ENCODE measurements at places on chromosomes 3 and 15.

GRCh38 chr15:90859234-90860131 is 8.9 kb upstream of the FURIN start:
- peak; percentile 5 for DNase-seq

GRCh38 chr3:14764331-14765059 is 54.3 kb upstream of the FGD5 start:
- DNase-seq = peak; percentile 15

GRCh38 chr3:32508711-32509110 is 6.1 kb upstream of the CMTM6 start:
- DNase-seq = no peak

GRCh38 chr15:77975332-77976094 is 102.0 kb downstream of the TBC1D2B start:
- DNase-seq = no peak

GRCh38 chr3:116399701-116400226 is 45.5 kb downstream of the LSAMP start:
- DNase-seq = no peak

GRCh38 chr3:82085851-82086475 is 324.5 kb upstream of the GBE1 start:
- no peak for DNase-seq

- DNase-seq = peak; percentile 36
Measured at GRCh38 chr3:172692751-172693338, 18.0 kb downstream of the NCEH1 start.

- DNase-seq = peak; percentile 10
Measured at GRCh38 chr3:139555249-139555648, 15.7 kb upstream of the RBP1 start.

GRCh38 chr3:113169891-113170452 is 41.4 kb upstream of the BOC start:
- DNase-seq = no peak

DNA sequence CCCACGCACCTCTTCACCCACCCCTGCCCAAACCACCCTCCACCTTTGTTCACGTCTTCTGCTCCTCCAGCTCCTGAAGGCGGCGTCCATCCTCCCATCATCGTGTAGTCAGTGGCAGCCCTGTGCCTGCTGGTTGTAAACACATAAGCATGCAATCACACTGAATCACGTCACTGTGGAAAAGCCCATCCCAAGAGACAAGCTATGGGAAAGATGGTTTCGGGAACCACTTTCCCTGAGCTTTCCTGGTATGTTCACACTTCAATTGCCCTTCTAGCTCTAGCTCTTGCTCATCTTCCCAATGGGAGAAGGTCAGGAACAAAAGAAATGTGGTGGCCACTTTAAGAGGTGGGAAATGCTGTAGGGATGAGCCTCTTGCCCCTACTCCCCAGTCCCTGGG is 14.4 kb upstream of the GOLGA8J start:
- DNase-seq = no peak

DNA sequence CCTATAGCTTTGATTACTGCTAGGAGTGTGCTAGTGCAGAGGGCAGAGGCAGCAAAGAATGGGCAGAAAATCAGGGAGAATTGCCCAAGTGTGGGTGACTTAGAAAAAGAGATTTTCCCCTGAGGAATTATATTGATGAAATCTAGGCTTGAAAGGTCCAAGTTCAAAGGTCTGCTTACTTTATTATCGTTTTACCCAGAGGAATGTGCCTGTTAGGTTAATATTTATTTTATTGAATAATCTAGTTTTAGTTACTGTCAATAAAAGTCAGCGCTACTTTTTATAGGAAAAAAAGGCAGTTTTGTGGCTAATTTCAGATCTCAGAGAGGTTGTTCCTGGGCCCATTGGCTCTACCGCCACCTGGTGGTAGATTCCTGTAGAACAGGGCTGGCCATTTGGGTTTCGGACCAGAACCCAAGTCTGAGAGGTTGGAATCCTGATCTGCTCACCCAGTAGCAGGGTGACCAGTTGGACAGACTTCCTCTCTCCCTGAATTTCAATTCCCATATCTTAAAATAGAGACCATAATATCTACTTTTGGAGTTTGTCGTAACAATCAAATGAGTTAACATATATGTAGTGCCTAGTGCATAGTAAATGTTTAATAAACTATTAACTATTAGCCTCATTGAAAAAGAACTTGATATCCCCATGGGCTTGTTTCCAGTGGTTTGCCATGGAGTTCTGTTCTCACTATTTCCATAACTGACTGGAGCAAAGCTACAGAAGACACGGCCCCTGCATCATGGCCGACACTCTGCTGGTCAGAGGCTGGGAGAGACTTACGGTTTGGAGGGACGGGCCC is 62.7 kb upstream of the ZNF148 start:
- DNase-seq = peak; percentile 57

DNA sequence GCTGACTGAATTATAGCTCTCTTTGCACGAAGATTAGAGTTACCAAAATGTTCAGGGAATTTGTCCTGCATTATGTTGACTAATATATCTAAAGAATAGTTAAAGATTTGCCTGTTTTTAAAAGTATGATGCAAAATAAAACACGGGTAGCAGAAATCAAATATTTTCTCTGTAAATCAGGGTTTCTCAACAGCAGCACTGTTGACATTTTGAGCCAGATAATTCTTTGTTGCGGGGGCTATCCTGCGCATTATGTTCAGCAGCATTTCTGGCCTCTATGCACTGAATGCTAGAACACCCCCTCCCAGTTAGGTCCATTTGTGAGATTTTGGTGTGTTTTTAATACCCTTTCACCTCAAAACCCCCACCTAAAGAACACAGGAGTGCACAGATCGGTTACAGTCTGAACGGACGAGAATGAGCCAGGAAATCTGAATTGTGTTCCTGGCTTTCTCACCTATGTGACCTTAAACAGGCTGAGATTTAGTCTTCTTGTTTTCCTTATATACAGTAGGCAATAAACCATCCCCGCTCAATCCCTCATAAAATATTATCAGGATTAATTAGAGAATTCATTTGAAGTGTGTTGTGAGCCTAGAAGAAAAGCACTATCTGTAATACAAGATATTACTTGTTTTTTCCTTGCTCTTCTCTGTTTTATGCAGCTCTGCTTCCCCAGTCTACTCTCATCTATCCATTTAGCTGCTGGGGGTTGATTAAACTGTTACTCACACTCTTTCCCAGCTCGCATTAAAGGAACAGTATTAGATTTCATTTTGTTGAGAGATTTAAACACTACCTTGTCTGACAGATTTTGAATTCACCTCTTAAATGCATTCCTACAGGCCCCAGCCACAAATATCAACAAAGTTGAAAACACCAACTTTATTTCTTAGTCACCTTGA is 247.5 kb upstream of the GOLIM4 start:
- DNase-seq = no peak

GRCh38 chr3:150602426-150603152 is 532 bp upstream of the SELENOT start:
- DNase-seq = no peak

- DNase-seq = peak; percentile 81
Measured at GRCh38 chr3:39718674-39719595, 90.5 kb upstream of the MYRIP start.

- DNase-seq = no peak
Measured at GRCh38 chr3:45560281-45560971, 34.1 kb upstream of the LIMD1 start.

GRCh38 chr3:63974451-63974850 is 48.8 kb downstream of the PSMD6 start:
- DNase-seq = no peak

- peak; percentile 57 for DNase-seq
Measured at GRCh38 chr15:88841236-88841635, 38.0 kb downstream of the ACAN start.

Measured in EH (cell line).